NCI-H1417 (cell line): ENCODE measurements at places on chromosomes 3 and 15.

- no peak for DNase-seq
Measured at GRCh38 chr3:43854283-43854682, 163.5 kb downstream of the ABHD5 start.

DNA sequence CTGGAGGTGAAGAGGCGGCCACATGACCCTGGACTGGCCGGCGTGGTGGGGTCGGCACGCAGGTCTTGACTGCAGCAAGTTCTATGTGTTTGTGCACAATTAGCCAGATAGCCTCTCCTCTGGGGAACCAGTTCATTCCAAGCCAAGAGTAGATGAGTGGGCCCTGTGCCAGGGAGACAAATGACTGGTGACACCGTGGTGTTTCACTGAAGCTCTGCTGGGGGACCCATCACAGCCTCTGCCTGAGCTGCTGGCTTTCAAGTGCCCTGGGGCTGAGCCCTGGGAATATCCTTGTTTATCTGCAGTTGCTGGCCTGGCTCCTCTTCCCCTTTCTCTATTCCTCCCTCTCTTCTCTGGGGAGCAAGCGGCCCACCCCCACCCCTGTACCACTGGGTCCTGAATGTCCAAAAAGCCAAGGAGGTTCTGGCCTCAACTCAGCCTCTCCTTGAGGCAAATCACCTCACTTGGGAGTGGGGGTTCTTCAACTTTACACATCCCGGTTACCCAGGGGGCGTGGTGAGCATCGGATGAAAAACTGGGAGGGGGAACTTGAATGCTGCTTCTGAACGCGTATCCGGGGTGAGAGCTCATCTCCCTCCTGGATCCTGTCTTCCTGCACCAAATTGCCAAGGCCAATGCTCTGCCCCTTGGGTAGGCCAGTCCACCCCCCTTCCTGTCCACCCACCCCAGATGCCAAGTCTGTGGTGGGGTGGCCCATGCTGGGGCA, 199.6 kb upstream of the LYSMD4 start:
- no peak for DNase-seq

DNA sequence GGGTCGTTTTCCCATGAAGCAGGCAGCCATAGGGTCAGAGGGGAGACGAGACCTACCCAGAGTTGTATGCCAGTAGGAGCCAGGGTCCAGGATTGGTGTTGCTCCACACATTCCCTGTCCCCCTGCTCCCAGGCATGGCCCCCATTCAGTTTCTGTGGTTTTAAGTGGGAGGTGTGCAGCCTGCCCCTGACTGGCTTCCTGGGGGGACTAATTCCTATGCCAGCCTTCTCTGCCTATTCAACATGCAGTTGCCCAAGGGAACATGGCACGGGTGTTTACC, 126.3 kb downstream of the EEFSEC start:
- DNase-seq: no peak

DNA sequence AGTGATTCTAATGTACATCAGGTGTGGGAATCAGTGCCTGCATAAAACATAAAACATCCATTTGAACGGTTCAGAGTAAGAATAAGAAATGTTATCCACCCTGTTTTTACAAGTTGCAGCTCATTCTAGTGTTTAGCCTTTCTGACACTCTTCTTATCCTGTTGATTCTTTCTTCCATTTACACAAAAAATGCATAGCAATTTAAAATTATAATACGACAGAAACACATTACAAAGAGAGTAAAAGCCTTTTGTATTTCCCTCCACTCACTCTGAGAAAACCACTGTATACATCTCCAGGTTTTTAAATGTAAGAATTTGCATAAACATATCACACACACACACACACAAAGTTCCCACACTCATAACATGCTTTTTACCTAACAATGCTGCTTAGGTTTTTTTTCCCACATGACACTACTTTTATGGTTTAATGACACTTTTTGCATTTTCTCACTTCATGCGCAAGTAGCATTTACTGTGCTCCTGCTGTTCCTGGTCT, 199.8 kb downstream of the CNTN6 start:
- no peak for DNase-seq

DNA sequence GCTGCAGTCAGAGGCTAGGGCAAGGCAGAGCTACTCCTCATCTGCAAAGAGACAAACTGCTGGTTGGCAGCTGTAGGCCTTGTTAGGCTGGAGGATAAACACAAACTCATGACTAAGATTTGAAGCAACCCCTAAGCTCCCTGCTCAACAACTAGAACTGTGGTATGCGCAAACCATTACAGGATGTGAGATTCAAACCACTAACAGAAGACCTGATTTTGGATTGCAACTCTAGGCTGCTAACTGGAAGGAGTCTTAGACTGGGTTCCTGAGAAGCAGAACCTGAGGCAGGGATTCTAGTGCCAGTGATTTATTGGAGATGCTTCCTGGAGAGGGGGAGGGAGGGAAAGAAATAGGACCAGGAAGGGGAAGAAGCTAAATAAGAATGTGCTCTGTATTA, 22.5 kb downstream of the CCR4 start:
- no peak for DNase-seq

GRCh38 chr3:33256249-33256648, 21.0 kb upstream of the FBXL2 start:
- DNase-seq: peak; percentile 14

DNA sequence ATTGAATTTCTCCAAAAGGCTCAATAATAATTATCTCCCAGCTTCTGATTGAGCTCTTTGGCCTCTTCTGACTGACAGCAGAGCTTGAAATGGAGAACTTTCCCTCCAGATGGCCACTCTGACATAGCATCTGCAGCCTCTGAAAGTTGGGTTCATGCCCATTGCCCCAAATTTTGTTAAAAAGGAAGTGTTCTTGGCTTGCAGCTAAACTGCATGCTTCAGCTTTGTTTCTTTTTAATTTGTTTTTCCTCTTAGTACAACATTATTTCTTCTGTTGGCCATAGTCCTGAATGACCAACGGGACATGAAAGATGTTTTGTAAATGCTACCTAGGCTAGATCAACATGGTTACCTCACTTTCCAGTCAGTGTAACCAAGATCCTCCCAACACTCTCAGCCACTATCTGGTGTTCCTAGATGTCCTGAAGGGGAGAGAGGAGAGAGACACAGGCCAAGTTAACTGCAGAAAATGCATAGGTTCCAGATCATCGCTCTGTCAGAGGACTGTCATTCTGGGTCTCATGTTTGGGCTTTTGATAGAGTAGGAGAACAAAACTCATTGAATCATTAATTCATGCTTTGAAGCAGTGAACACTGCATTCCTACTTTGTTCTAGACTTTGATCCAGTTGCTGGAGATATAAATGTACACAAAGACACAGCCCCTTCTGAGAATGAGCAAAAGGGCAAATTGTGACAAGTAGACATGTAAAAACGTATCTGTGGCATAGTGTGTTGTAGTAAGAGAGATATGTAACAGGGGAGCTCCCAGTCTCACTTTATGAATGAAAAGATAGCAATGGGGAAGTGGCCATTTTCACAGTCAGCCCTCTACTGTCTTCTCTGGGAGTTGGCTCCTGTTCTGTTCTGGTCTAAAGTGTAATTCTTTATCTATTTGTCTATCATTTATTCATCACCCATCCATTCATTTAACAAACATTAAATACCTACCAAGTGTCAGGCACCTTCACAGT, 156.2 kb downstream of the ZNF621 start:
- DNase-seq: no peak

GRCh38 chr3:20540066-20540465, 354.1 kb upstream of the SGO1 start:
- DNase-seq: no peak

DNA sequence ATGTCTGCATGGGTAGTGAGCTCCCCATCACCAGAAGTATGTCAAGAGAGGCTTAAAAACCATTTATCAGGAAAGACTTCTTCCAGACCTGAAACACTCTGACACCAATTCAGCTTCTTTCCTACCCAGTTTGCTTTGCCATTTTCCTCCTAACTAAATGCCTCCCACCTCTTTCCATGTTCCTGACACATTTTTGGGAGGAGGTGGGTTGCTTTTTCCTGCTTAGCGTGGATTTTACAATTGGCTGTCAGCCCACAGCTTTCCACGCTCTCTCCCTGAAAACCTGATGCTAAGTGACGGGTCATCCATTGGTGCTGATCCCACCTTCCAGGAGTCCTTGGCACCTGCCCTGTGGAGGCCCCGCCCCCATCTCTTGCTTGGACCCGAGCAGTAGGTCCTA, 264.9 kb upstream of the ST8SIA2 start:
- DNase-seq: no peak
